Pancreas (tissue), 10 donors: ENCODE measurements at places on chromosomes 4 and X. TPM values are rescaled to one million over a fixed set of nuclear protein-coding genes. Genes with fewer than 3 reads are reported as not detected.

Gene UPF3B
- 3.3 TPM for total RNA-seq

Gene CD38
- 0.49 TPM for total RNA-seq

Gene TMEM35A
- total RNA-seq = 0.25 TPM

Gene BMP2K
- 9.7 TPM for total RNA-seq

Gene TCEAL6
- total RNA-seq = not detected

Gene LRCH2
- 0.14 TPM for total RNA-seq

Gene PLCXD1
- 3.5 TPM for total RNA-seq

Gene FMR1NB
- total RNA-seq = not detected

Gene GPR119
- 1.8 TPM for total RNA-seq

Gene CPLX1
- total RNA-seq = 0.51 TPM

Gene TRAM1L1
- total RNA-seq = 1.4 TPM

Gene MAP3K15
- total RNA-seq = 1.3 TPM

Gene ADRA2C
- total RNA-seq = 6.8 TPM

Gene ETFDH
- 13.7 TPM for total RNA-seq

Gene ZBTB33
- total RNA-seq = 5.1 TPM

Gene PHOX2B
- not detected for total RNA-seq

Gene ZMAT1
- total RNA-seq = 2.8 TPM

Gene UFSP2
- 19.8 TPM for total RNA-seq

Gene USP26
- total RNA-seq = not detected

Gene PRDM5
- total RNA-seq = 11.5 TPM

Gene KCTD8
- 0.43 TPM for total RNA-seq

Gene MAGEB2
- not detected for total RNA-seq

Gene TMEM31
- not detected for total RNA-seq

Gene ARHGEF6
- 6.2 TPM for total RNA-seq

Gene DOCK11
- total RNA-seq = 8.1 TPM

Gene NXF2
- not detected for total RNA-seq
